Activated naive CD4-positive, alpha-beta T cell treated with Interleukin-2 at 50 U/mL for 16 hours (primary cell): ENCODE measurements at places on chromosomes 2 and 18.

GRCh38 chr2:114345246-114345645, 97.2 kb upstream of the DPP10 start:
- DNase-seq: no peak

DNA sequence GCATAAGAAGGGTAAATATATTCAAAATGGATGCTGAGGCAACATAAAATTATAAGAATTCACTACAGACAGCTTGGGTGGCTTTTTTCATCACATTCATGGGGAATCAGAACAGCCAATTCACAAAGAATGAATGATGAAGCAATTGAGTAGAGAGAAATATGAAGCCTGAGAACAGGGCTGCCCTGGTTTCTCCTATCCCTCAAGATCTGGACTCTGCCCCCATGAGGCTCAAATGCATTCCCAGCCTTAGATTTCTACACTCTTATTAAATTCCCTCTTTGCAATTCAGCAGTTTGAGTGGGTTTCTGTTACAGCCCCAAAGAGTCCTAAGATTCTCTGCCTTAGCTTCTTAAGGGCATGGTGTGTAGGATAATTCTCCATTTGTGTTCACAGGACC, 172.5 kb downstream of the MAIP1 start:
- no peak for DNase-seq

GRCh38 chr2:200662727-200663126, 76.9 kb downstream of the AOX1 start:
- DNase-seq: no peak

- no peak for DNase-seq
Observed at GRCh38 chr18:58501066-58501896, 127.6 kb downstream of the ALPK2 start.

DNA sequence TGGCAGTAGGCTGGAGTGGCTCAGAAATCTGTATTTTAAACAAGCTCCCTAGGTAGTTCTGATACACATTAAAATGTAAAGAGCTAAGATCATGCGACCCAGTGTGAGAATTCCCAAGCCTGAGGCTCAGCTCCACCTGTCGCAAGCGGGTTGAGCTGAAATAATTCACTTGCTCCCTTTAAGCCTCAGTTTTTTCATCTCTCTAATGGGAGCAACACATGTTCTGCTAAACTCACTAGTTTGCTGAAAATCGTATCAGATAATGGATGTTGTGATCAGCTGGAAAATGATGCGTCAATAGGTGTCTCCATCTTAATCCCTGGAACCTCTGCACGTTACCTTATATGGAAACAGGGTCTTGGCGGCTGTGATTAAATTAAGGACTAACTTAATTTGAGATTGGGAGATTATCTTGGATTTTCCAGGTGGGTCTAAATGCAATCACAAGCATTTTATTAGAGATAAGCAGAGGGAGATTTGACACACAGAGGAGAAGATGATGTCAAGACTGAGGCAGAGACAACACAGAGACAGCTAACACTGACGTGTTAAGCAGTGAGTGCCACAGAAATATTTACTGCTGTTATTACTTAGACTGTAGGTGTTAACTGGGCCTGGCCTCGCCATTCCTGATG, 53.0 kb downstream of the POMC start:
- DNase-seq: no peak
